ENCODE measurements at places on chromosomes 11 and 22.

DNA sequence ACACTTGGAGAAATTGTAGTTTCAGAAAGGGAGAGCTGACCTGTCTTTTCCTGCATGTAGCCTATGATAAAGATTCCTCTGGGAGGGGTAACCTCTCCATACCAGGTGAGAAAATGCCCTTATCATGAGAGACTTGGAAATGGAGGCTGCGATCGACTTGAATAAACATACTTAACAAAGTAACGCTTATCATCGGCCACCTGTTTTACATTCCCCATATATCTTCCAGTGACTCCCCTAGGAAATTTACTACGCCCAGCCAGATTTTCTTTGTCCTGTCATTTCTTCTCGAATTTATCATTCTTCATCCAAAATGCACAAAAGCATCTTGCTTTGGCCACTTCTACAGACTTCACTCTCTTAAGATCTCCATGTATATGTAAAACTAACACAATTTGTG lies 143.5 kb downstream of the CCDC81 start:
- no peak for DNase-seq

- no peak for DNase-seq
Measured at GRCh38 chr11:7639643-7640025, 33.7 kb downstream of the CYB5R2 start.

GRCh38 chr11:133895551-133895950 lies 50.2 kb upstream of the SPATA19 start:
- no peak for DNase-seq

DNA sequence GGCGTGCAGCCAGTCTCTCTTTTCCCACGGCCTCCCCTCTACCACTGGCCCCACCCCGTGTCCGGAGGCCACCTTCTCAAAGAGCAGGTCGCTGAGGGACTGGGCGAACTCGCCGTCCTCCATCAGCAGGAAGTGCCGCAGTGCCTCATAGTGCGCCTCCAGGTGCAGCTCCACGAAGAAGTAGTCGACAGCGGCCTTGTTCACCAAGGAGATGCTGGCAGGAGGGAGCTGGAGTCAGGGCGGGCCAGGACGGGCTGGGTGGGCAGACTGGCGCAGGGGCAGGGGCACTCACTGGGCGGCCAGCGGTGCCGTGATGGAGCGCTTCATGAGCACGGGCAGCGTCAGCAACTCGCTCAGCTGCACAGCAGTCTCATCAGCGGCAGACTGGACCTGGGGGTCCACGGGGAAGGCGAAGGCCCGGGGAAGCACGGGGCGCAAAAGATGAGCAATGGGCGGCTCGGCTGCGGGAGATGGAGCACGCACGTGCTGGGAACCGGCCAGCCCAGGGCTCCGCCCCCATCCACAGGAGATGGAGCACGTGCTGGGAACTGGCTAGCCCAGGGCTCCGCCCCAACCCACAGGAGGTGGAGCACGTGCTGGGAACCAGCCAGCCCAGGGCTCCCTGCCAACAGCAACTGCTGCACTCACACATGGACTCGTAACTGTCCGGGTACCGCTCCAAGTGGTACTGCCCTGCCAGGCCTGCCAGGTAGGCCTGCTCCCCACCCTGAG lies 18.4 kb downstream of the SELENOO start:
- DNase-seq = peak; percentile 42

GRCh38 chr11:1448882-1449281 lies 37.7 kb downstream of the MOB2 start:
- no peak for DNase-seq

Measured in renal cortical epithelial cell (primary cell).